ENCODE measurements at places on chromosomes 11 and 22.
A peak's percentile ranks its signal among the peaks of the same experiment; 100 is the strongest.

DNA sequence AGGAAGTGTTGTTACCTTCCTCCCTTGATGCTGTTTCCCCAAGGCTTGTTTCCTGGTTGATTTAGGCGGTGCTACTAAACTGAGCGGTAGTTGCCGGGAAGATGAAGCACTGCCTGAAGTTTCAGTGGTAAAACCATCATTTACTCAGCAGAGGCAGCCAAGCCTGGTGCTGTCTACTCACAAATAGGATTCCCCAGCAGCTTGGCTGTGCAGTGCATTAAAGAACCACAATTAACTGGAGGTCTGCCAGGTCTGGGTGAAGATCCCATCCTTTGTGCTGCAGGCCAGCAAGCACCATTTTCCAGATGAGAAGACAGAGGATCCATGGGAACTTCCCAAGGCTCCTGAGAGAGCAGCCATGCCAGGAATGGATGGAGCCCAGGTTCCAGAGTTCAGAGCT, 231.9 kb upstream of the E2F8 start:
- peak; percentile 14 for DNase-seq

GRCh38 chr11:118592616-118593367, 14.6 kb upstream of the PHLDB1 start:
- DNase-seq = no peak

DNA sequence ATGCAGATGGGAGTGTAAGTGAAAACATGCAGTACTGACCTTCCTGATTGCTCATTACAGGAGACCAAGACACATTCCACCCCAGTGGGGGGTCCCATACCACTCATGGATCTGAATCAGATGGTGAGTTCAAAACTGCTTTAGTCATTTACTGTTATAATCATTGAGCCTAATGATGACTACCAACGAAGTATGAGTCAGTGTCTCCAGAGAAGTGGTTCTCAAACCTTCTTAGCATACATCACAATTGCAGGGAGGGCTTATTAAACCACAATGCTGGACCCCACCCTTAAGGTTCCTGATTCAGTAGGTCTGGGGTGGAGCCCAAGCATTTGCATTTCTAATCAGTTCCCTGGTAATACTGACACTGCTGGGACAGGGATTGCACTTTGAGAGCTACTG, 75.8 kb downstream of the CD44 start:
- peak; percentile 94 for DNase-seq

- peak; percentile 25 for DNase-seq
Measured at GRCh38 chr11:57566905-57567514, 462 bp downstream of the UBE2L6 start.

DNA sequence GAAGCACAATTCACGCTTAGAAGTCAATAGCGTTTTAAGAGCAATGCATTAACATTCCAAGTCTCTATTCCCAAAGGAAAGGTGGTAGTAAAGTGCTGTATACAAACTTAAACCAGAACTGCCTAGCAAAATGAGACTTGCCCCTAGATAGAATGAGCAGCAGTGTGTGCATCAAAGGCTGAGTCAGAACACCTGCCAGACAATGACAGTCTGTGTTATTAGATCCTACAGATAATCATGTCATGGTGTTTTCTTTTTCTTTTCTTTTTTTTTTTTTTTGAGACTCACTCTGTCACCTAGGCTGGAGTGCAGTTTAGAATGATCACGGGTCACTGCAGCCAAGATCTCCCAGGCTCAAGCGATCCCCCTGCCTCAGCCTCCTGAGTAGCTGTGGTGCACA, 1.6 kb downstream of the RTCB start:
- DNase-seq = peak; percentile 22

DNA sequence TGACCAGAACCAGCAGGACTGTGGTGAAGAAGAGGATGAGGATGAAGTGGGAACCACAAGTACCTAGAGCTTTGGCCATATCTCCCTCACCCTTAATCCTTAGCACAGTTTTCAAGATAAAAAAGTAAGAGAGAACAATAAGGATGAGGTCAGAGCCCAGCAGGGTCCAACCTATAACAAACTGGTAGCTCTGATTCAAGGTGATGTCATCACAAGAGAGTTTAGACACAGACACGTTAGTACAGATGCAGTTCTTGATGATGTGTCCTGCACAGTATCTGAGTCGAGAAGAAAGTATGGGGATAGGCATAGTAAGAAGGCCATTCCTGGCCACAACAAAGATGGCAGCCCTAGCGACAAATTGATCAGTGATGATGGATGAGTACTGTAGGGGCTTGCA, 586 bp downstream of the OR56A5 start:
- DNase-seq = no peak

- no peak for DNase-seq
Measured at GRCh38 chr11:88324562-88325345, 12.8 kb downstream of the CTSC start.

DNA sequence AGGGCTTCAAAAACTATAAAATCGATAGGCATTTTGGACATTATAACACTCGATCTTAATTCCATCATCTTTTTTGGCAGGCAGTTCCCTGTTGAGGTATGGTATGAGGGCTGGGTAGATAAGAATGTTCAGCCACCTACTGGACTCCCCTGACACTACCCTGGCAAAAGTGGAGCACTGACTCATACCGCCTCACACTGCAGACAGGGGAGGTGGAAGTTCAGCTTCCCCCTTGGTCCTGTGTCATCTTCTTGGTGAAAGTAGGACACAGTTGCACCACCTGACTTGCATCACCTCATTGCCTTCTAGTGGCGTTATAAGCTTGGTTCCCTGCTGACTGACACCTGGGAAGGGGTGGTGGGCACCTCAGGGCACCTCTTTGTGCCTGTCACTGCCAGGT, 30.4 kb downstream of the PAAF1 start:
- peak; percentile 53 for DNase-seq

DNA sequence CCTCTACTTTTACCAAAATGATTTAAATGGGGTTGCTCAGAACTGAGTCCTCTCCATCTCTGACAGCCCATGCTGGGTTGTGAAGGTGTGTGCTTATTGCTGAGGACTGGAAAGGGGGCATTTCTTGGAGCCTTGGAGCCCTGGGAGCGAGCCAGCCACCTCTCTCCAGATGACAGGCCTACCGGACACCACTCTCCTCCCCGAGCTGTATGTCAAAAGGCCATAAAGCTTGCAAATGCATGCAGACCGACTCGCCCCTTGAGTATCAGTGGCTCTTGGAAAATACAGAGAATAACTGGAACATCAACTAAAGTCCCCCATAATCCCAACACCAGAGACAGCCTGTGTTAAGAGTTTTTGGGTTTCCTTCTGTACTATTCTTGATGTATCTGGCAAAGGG, 67.9 kb upstream of the PITPNB start:
- DNase-seq = no peak

- DNase-seq = no peak
Measured at GRCh38 chr11:35742707-35743454, 80.3 kb downstream of the TRIM44 start.

- peak; percentile 75 for DNase-seq
Measured at GRCh38 chr11:10117709-10118351, 176.2 kb downstream of the SBF2 start.

GRCh38 chr22:48238966-48239365, 1476.5 kb downstream of the TBC1D22A start:
- DNase-seq = no peak

- DNase-seq = no peak
Measured at GRCh38 chr22:32222991-32223390, 18.1 kb upstream of the RFPL2 start.

GRCh38 chr22:29003975-29004646, 57.5 kb downstream of the C22orf31 start:
- DNase-seq = no peak

DNA sequence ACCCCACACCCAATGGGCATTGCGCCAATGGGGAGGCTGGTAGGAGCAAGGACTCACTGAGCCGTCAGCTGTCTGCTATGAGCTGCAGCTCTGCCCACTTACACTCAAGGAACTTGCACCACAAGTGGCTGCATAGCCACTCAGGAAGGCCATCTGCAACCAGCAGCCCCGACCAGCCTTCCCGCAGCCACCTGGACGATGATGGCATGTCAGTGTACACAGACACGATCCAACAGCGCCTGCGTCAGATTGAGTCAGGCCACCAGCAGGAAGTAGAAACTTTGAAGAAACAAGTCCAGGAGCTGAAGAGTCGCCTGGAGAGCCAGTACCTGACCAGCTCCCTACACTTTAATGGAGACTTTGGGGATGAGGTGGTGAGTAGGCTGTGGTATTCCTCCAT, 59.8 kb upstream of the HORMAD2 start:
- no peak for DNase-seq

DNA sequence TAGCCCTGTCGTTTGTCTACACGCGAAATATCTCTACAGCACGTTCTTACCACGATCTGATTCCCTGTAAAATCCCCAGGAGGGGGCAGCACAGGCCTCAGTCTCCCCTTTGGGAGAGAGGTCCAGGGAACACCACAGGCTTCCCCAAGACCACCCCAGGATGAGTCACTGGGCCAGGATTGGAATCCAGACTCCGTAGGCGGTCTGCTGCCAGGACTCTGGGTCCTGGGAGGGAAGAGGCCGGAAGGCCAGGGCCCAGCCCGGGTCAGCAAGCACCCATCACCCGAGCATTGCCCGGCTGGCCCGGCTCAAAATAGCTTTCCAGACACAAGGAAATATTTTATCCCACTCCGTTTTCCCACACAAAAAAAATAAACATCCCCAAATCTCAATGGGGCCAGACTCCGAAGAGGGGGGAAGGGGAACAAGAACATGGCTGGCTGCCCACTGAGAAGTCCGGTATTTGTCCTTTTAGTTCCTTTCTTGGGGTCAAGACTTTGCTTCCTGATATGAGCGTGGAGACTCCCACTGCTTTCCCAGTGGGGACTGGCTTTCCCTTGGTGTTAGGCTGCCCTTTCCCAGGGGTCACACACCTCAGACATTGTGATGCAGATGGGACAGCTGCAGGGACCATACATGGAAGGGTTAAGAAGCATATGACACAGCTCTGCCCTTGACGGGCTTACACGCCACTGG, 91.3 kb downstream of the LRRC32 start:
- no peak for DNase-seq

DNA sequence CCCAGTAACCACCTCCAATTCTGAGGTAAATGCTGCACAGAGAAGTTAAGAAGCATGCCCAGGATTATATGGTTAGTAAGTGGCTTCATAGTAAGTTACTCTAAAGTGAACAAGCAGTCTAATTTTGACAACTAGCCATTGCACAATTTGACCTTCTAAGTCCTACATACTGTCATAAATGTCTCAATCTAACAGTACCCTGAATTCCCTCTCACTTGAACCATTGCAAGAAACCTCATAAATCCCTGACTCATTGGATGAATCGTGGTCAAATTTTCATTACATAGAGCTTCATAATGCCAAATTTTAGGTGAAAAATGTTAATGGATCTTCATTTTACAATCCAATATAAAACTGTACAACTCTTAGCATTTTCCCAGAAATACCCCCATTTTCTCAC, 217.3 kb upstream of the GRIA4 start:
- peak; percentile 40 for DNase-seq

GRCh38 chr11:121038648-121039409, 14.9 kb downstream of the TBCEL start:
- DNase-seq = no peak

GRCh38 chr11:124315052-124315451, 1.3 kb upstream of the OR8D1 start:
- DNase-seq = peak; percentile 32

GRCh38 chr11:66116576-66117361, 46.7 kb downstream of the PACS1 start:
- no peak for DNase-seq

- DNase-seq = no peak
Measured at GRCh38 chr11:19525714-19526113, 186.9 kb upstream of the NAV2 start.

DNA sequence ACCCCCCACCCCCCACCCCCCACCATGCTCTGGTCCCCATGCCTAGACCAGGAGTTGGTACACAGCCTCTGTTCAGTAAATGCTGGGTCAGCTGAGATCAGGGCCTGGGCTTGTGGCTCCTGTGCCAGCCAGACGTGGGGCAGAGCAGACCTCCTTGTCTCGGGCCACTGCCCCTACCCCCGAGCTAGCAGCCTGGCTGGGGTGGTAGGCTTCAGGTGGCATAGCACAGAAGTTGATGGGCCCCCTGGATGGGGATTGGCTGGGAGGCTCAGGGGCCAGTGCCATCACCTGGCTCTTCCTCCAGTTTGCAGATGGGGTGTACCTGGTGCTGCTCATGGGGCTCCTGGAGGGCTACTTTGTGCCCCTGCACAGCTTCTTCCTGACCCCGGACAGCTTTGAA, 139.9 kb downstream of the PARVA start:
- no peak for DNase-seq

DNA sequence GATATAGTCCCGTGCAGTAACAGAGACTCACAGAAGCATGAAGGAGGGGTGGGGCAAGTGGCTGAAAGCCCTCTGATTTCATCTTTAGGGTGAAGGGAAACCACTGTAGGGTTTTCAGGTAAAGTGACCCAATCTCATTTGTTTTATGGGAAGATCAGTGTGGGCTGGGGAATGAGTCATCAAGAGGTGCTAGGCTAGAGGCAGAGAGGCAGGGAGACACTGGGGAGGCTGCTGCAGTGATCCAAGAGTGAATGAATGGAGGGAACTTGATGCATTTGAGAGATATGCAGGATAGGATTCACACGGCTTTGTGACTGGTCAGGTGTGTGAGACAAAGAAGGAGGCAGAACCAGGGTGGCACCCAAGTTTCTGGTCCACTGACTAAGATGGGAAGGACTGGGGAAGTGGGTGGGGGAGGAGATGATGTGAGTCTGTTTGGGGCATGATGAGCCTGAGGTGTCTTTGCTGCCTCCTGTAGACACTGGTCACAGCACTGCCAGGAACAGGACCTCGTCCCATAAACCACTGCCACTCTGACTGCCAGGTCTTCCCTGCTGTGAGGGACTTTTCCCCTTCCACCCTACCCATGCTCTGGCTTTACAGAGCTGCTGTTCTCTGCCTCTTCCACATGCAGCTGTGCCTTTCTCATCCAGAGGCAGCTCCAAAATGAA, 239.0 kb downstream of the TENM4 start:
- DNase-seq = no peak

DNA sequence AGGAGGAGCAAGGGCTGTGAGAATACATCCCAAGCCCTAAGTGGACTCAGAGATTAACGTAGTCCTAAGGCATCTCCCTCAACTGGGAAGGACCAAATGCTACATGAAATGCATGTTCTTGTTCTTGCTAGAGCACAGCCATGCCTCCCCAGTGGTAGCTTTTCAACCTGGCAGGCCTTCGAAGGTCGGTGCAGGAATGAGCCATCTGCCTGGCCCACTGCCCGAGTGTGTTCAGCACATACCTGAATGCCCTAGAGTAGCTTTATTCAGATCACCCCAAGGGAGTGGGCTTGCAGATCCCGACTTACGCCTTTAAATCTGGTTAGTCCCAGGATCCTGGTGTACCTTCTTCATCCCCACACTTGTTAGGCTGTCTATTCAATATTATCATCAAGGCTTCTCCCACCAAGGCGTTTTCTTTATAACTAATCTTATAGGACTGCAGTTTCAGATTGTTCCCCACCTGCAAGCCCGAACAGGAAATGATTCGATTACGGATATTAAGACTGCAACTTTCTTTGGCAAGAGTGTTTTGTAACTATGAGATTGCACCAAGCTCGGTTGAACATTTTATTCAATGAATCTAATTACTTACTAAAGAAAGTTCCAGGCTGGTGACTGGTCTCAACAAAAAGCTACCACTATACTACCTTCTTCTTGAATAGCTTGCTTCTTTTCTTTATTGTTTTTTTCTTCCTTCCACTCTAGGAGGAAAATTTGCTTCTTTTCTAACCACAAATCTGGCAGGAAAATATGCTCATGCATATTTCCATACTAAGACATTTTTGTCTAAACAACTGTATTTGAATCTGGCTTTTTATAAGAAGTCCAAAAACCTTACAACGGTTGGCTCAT, 115.6 kb downstream of the SGSM3 start:
- no peak for DNase-seq
